Iris pigment epithelial cell (primary cell): ENCODE measurements at places on chromosomes 3 and 15.

- no peak for DNase-seq
Measured at GRCh38 chr3:35651426-35651825, 12.1 kb downstream of the ARPP21 start.

GRCh38 chr15:65085207-65085753 is 8.7 kb downstream of the KBTBD13 start:
- DNase-seq: no peak

DNA sequence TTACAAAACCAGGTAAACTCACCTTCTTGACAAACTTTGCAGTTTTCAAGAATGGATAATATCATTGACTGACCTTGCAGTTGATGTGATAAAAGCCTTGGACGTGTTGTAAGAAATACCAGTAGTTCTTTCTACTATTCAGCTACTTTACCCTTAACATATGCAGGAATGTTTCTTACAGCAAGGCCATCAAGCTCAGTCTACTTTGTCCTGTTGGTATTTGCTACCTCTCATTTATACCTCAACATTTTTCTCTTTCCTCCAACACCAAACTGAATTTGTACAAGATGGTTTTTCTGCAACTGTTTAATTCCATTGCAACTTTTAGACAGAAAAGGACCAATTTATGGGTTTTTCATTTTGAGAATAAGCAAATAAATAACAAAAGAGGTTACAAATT is 147.4 kb upstream of the BCHE start:
- DNase-seq: no peak

GRCh38 chr3:127349501-127350171 is 61.8 kb upstream of the PRR20G start:
- DNase-seq: no peak

- no peak for DNase-seq
Measured at GRCh38 chr3:57746156-57747010, 9.7 kb upstream of the SLMAP start.

GRCh38 chr15:70264738-70265465 is 167.2 kb upstream of the TLE3 start:
- DNase-seq: no peak

DNA sequence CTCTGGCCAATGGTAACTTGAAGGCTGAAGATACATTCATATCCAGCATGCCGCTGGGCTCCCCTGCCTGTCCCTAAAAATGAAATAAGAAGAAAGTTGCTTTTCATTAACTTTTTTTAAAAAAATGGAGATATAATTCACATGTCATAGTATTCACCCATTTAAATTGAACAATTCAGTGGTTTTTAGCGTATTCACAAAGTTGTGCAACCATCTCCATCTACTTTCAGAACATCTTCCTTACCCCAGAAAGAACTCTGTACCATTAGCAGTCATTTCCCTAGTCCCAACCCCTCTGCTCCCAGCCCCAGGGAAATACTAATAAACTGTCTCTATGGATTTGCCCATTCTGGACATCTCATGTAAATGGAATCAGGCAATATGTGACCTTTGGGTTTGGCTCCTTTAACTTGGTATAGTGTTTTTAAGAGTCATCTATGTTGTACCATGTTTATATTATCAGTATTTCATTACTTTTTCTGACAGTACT is 55.8 kb upstream of the GATM start:
- DNase-seq: no peak

DNA sequence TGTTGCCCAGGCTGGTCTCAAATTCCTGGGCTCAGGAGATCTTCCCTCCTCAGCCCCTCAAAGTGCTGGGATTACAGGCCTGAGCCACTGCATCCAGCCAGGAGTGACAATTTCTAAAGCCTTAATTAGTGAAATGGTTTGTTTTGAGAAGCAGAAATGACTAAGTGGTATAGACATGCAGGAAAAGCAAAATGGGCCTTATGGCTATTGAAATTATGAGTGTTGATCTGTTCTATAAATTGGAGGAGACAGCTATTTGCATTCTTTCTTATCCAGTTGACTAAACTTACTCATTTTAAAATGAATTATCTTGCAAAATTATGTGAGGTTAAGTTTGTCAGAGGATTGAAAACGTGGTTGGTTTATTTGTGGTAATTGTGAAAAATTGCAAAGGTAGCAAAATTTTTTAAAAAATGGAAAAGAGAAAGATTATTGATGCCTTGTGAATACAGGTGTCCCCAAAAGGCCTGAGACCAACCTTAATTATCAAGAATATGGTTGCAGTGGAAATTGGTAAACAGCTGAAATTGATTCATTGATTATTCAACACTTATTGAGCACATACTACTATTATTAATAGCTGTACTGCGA is 7.9 kb downstream of the RAP2B start:
- DNase-seq: no peak
